ENCODE measurements at places on chromosomes 7 and 10.

DNA sequence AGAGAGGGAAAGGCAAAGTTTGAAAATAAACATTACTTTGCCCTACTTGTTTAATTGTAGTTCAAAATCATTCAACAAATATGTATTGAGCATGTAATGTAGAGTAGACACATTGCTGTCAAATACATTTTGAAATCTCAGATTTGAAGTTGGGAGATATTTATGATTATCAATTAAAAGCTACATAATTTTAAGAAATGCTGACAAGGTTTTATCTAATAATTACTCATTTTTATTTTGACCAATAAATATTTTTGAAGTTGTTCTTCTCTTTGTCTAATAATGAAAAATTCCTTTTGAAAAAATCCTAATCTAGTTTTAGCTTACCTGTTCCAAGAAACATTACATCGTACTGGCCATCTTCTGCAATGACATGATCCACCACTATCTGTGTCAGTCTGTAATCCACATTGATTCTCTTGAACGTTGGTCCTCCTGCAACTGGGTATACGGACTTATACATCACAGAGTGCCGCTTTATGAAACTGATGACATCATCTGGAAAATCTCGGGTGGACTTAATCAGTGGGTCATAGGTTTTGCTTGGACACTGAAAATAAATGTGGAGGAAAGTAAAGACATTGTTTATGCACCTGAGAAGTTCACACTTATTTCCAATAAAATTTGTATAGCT lies 164.7 kb downstream of the SEMA3D start:
- DNase-seq = no peak

DNA sequence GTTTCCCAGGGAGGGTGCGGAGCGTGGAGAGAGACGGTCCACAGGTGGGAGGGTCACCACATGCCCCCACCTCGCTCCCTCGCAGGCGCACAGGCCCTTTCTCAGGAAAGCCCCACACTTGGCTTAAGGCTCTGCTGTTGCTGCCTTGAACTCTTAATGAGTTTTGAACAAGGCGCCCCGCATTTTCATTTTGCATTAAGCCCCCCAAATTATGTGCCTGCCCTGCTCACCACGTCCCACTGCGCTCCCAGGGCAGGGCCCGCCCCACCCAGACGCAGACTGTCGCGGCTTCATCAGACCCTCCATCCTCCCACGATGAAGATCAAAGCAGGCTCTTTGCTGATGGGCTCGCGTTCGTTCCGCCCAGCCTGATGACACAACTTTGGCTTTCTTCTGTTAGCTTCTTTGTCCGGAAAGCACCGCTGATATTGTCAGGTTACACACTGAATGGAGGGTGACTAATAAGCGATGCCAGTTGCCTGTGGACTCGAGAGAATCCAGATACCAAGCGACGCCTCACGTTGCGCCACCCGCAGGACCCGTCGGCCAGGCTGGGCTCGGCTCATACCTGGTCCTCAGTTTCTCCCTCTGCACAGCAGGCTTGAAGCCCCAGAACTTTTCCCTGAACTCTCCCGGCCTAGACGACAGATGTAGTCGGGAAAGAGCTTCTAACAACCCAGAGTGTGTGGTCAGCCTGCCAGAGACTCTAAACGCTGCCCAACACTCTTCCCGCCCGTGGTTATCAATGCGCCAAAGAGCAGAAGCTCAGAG lies 9.5 kb downstream of the CALML3 start:
- no peak for DNase-seq

DNA sequence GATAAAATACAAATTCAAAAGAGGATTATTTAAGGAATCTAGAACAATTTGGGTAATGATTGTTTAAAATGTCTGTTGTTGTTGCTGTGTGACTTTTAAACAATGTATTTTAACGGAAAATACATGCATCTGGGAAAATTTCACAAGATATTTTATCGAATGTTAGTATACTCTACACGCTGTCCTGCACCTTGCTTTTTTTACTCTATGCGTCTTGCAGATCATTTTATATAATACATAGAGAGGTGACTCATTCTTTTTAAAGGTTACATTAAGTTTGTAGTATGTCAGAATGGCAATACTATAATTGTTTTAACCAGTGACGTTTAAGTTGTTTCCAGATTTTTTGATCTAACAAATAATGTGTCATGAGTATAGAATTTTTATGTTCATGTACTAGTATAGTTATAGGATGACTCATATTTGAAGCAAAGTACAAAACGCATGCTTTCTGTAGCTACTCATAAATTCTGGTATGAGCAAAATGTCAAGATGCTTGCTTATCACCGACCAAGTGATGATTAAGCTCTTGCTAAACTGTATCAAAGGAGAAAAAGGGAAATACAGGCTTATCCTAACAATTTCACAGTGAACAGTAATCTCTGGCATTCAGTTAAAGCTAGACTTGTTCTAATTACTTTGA lies 4.9 kb downstream of the DKK1 start:
- no peak for DNase-seq

DNA sequence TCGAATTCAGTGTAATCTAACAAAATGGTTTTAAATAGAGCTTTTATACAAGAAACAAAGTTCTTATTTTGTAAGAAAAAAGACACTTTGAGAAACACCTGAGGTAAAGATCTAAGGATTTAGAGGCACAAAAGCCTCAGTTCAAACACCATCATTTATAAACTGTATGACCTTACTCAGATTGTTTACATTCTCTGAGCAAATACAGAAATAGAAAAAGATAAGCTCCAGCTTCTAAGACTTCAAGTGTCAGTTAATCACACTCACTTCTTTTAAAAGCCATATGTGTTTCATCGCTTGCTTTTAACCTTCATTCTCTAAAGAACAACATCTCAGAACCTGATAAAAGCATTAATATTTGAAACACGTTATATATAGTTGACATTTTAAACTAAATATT lies 27.9 kb downstream of the CADPS2 start:
- DNase-seq = no peak

DNA sequence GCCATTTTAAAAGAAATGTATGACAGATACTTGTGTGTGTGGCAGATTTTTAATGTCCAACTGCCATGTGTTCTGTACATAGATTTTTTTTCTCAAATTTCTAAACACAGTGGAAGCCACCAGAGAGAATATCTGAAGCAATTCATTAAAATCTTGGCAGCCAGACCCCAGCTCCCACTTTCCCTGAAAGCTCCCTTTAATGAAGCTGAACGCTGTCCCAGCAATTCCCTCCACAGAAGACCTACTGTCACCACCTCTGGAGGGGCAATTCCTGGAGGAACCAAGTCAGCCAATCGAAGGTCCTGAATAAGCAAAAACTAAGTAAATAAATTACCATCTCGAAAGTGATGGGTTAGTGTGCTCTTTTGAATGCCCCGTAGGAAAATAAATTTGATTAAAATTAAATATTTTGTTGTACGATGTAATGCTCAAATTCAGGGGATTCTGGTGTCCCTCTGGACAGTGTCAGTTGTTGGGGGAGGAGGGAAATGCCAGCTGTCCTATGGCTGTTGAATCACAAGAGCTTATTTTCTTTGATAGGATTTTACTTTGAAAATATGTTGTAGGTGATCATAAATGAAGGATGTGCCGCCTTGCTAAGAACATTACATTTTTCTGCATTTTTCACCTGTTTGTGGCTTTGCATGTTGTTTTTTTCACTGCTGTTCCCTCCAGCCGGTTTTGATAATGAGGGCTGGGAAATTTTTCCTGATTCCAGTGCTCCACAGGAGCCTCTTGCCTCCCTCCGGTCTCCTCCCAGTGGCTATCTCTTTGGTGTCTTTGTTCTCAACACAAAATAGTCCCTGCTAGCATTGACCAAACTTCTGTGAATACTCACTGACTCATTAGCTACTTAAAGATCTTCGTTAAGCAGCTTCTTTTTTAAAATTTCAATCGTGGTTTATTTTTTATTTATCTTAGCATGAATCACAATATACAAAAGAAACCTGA lies 9.2 kb upstream of the GSAP start:
- DNase-seq = no peak

GRCh38 chr7:15558756-15559155 lies 3.1 kb downstream of the AGMO start:
- no peak for DNase-seq

DNA sequence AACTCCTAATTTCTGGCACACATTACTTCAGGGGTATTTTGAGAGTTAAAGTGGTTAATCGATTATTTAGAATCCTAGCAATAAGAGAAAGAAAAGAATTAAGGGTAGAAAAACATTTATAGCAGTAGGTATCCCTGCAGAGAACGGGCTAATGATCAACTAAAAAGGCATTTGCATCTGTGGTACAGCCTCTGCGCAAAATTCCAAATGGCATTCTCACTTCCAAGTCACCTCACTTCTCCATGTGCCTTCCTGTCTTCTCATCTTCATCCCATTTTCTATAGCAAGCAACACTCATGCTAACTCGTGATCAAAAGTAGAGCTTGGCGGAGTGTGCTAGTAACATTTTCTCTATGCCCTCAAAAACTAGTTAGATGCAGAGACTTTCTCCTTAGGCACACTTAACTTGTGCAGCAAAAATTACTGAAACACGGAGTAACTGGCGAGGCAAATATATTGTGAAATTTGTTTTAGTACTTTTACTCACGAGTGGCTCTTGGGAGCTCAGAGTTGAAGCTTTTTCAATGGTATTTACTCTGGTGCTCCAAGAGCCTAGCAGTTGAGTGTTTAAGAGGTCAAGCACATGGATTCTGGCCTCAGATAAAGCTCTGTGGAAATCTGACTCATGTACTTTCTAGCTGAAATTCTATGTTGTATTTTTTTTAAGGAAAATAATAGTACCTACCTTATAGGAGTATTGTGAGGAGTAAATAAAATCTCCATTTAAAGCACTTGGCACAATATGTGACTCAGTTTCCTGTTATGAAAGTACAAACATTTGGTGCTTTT lies 65.1 kb downstream of the MET start:
- DNase-seq = no peak

- no peak for DNase-seq
These were observed 391.7 kb upstream of the ADARB2 start for GRCh38 chr10:2128991-2129390.

DNA sequence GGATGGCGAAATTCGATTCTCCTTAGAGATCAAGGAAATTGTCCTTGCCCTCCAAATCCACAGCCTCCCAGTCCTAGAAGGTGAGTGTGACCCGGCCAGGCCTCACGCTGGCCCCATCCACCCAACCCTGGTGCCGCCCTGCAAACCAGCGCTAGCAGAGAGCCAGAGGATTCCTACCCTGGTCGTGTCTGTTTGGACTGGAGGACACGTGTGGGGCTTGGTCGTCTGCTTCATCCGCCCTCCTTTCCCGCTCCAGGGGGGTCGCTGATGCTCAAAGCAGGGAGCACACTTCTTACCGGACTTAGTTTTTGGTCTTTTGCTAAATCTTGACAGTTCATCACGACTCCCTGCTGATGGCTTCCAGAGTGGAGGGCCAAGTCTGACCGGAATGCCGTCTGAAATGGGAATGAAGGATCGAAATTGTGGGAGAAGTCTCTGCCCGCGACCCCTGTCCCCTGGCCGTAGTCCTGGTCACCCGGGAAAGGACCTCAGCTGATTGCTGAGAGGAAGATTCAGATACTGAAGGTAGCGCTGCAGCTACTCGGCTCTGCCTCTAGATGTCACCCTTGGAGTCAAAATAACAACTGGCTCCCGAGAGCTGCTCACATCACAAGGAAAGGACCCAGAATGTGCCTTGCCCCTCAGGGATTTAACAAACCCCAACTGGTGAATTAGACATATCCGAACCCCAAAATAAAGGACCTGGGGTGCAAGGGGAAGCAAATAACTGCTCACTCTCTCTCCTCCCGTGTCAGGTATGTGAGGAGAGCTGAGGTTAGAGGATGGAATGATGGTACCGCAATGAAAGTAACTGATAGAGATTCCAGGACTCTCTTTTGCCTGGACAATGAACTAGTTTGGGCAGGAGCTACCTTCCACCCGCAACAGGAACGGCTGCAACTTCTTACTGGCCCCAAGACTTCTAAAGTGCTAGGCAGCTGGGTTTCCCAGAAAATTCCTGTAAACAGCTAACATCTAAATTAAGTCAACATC lies 23.5 kb upstream of the ORC5 start:
- peak; percentile 32 for DNase-seq

DNA sequence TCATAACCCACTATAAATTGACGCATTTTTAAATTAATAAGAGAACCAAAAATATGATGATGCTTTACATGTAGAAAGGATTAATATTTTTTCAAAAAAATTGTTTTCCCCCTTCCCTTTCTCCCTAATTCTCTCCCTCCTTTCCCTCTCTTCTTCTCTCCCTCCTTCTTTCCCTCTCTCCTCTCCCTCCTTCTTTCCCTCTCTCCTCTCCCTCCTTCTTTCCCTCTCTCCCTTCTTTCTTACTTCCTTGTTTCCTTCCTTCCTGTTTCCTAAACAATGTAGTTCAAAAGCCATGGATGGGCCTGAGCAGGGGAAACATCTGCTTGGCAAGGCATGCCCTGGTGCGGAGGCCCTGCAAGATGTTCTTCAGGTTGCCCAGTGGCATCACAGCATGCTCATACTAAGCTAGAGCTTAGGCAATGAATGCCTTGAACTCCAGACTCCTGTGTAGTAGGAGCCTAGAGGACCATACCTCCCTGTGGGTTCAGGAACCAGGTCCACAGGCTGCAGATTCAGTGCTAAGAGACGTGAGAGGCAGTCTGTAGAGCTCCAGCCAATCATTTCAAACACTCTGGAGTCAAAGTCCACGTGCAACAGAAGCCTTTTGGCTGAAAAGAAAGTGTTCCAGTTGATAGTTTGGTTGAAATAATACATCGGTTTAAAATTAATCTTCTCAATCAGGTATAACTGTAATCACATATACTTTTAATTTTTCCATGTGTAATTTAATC lies 20.1 kb upstream of the MRPS17 start:
- DNase-seq = no peak

DNA sequence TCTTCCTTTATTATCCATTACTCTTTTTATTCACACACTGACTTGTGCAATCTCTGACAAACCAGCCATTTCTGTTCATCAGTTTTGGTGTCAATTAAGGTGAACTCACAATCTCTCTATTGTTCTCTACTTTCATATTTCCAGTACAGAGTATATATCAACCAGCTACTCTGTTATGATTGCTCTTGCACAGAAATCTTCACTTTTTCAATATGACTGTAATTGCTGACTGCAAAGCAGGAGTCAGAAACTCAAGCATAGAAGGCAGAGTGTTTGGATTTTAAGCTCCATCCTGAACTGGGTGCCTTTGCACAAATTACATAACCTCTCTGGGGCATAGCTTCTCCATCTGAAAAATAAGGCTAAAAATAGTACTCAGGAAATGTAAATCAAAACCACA lies 1042.0 kb downstream of the GRM8 start:
- DNase-seq = no peak

GRCh38 chr10:35462491-35462934 lies 126.2 kb downstream of the CCNY start:
- DNase-seq = no peak

Measured in NCI-H2081 treated with DMSO at 0.1 percent for 48 hours (cell line).